Activated CD4-positive, alpha-beta memory T cell treated with anti-CD3 and anti-CD28 coated beads for 36 hours (primary cell): ENCODE measurements at places on chromosomes 5 and 9.

- no peak for DNase-seq
Measured at GRCh38 chr5:35009657-35010056, 38.1 kb downstream of the AGXT2 start.

DNA sequence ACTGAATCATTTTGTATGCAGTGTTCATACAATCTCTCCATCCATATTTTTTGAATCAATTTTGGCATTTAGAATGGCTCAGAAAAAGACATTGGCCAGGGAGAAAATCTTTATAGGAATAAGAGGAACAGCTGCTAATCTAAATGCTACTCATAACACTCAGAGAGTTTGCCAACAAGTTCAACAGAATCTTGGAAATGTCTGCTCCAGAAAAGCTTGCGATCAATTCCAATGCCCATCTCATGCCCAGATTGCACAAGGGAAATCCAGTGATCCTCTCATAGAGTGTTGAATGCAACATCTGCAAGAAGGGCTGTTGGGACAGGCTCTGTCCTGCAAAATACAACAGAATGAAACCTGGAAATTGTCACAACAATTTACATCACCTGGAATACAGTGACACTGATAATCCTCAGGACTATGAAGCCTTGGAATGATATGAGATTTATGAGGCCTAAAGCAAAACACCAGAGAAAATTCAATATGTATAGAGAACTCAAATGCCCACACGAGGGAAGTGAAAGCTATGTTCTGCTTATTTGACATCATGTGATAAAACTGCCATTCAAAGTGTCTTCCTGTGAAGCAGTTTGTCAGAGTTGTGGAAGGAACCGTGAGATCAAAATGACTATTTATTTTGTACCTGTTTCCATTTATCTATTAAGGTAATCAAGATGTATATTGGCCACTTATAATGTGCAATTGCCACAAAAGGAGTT, 190.1 kb downstream of the PARP8 start:
- no peak for DNase-seq

DNA sequence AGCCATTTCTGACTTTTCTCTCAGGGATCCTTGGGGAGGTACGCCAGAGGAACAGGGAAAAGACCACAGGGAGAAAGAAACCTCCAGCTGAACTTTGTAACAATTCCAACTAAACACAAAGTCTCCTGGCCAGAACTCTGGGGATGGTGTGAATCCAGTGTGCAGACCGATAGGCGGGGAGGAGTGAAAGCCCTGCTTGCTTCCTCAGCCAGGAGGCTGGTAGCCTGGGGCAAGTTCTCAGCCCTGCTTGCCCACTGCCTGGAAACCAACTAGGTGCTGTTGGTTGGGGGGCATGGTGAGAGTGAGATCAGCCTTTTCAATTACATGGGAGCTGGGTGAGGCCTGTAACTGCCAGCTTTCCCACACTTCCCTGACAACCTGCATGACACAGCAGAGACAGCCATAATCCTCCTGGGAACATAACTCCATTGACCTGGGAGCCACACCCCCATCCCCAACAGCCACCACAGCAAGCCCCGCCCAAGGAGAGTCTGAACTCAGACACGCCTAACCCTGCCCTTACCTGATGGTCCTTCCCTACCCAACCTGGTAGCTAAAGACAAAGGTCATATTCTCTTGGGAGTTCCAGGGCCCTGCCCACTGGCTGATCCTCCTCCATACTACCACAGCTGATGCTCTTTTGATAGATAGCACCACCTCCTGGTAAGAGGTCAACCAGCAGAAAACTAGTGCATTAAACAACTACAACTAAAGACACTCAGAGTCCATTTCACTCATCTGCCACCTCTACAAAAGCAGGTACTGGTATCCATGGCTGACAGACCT, 100.1 kb upstream of the TNFAIP8 start:
- no peak for DNase-seq

- DNase-seq, result no peak
Measured at GRCh38 chr5:170449232-170449631, 54.6 kb upstream of the KCNIP1 start.

DNA sequence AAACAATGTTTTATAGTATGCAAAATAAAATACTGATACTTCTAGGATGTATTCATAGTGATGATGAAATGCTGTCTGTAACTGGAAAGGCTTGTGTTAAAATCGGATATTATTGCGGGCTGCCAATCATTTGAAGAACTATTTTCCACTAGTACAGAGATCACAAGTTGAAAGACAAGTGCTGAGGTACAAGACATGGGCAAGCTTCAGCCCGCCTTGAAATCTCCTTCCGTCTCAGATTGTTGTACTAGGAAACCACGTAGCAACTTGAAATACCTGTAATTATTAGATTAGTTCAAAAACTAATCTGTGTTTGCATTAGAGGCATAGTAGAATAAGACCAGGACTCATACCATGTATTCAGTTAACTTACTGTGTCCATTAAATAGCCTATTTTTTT, 218.2 kb downstream of the ARHGEF28 start:
- no peak for DNase-seq

- no peak for DNase-seq
Measured at GRCh38 chr5:9454012-9454481, 91.8 kb downstream of the SEMA5A start.

GRCh38 chr5:174053905-174054304, 8.4 kb downstream of the NSG2 start:
- DNase-seq, result no peak

DNA sequence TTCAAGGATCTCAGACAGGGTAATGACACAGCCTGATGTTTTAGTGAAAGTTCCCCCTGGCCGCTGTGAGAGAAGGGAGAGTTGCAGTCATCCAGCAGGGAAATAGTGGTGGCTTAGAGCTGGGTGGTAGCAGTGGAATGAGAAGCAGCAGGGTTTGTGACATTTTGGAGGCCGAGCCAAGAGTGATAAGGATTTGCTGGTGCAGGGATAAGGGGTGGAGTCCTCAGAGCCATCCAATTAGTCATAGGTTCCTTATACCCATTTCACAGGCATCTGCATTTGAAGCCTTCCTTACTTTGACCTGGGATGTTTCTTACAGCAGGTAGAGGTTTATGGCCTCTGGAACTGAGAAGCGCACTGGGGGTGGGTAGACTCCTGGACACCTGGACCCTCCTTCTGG, 12.8 kb downstream of the JADE2 start:
- DNase-seq, result no peak

GRCh38 chr5:116038817-116039216, 6.5 kb downstream of the ARL14EPL start:
- DNase-seq, result no peak

GRCh38 chr9:98577446-98577845, 131.3 kb downstream of the GABBR2 start:
- no peak for DNase-seq

- DNase-seq, result no peak
Measured at GRCh38 chr9:88828492-88828974, 162.7 kb upstream of the S1PR3 start.

GRCh38 chr9:78325343-78325742, 28.4 kb downstream of the PSAT1 start:
- no peak for DNase-seq

- DNase-seq, result no peak
Measured at GRCh38 chr5:40575921-40576320, 103.8 kb upstream of the PTGER4 start.

DNA sequence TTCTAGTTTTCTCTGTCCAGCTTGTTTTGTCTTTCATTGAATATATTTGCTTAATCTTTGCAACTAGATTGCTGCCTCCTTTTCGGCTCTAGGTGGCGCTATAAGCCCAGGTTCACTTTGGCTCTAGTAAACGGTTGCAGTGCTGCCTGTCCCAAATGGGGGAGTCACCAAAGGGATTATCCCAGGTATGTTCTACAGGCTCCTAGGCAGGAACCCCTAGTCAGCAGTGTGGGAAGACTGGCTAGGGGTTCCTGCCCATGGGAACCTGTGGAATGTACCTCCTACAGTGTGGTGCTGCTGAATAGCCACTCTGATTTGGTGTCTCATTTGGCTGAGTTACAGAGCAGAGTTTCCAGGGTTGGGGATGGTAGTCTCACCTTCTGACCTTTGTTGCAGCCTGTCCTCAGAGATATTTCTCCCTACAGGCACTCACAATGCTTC, 85.2 kb downstream of the ARSB start:
- peak; percentile 22 for DNase-seq

DNA sequence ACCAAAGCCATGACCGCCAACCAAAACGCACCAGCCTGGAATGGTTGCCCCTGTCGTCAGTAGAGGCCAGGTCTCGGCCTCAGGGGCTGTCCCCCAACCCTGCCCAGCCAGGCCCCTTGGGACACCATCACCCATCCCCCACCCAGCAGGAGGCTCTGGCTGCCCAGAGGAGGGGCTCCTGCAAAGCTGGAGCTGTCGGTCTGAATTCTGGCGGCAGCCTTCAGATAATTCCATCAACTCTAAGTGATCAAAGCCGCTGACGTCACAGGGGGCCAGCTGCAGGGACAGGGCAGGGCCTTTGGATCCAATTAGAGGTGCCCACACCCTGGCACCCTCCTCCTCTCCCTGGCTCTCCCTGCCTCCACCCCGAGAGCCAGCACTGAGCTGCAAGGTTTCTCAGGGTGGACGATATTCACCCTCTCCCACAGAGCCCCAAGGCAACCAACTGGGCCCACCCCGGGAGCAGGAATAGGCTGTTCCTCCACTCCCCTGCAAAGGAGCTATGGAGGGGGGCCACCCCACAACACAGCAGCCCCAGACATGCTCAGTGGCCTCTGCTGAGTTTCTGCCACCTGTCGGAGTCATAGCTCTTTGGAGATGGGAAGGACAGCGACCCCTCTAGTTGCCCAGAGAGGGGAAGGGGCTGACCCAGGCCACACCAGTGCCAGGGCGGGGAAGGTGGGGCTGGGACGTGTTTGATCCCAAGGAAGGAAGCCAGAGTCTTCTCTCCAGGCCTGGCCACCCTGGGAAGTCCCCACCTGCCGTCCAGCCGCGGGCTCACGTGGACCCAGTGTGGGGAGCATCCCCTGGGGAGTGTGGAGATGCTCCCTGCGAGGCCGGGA, 78.4 kb downstream of the NTNG2 start:
- no peak for DNase-seq

GRCh38 chr5:37662362-37662761, 177.5 kb downstream of the GDNF start:
- no peak for DNase-seq

GRCh38 chr5:151174612-151175101, 17.1 kb upstream of the ANXA6 start:
- DNase-seq, result no peak

GRCh38 chr5:158895588-158895987, 204.1 kb downstream of the EBF1 start:
- no peak for DNase-seq

DNA sequence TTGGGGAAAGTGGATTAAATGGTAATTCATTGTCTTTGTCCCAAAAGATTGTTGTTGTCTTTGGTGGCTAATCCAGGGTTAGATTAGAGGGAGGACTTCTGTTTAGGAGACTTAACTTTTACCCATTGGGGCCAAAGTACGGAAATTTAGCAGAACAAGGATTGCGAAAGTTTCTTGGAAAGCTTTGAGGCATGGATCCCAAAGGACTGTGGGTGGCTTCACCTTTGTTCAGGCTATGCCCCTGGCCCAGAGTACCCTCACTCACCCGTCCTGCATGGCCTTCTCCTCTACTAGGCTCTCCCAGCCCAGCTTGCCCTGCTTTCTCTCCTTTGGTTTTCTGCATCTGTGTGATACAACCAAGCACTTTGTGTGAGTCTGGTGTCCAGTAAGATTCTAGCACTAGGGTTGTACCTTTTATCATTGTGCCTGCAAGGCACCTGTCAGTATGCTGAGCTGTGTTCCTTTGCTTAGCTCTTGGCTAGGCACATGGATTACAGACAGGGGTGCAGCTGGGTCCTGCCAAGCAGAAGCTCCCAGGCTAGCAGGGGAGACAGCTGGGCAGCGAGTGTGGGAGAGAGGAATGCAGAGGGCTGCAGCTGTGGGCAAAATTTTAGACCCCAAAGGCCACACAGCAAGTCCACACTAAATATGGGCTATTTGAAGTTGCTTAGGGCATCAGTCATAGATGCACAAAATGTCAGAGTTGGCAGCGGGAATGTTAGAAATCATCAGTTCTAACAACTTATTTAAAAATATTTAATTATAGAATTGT, 3.2 kb downstream of the PPARGC1B start:
- DNase-seq, result no peak

DNA sequence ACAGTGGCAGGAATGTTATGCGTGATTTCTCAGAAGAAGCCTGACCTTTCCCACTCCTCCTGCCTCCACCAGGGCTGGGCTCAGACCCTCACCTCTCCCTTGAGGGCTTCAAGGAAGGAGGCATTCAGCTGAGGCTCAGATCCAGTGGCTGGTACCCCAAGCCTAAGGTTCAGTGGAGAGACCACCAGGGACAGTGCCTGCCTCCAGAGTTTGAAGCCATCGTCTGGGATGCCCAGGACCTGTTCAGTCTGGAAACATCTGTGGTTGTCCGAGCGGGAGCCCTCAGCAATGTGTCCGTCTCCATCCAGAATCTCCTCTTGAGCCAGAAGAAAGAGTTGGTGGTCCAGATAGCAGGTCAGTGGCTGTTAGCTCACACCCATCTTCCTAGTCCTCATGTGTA, 9.9 kb downstream of the BTNL9 start:
- DNase-seq, result no peak

- DNase-seq, result no peak
Measured at GRCh38 chr5:95241635-95242034, 43.3 kb downstream of the MCTP1 start.

- DNase-seq, result no peak
Measured at GRCh38 chr9:71911908-71912335, 483 bp downstream of the C9orf85 start.

- DNase-seq, result no peak
Measured at GRCh38 chr9:110975278-110975677, 63.0 kb downstream of the LPAR1 start.
